Lung (tissue), 17 donors: ENCODE measurements at places on chromosomes 7 and 10. TPM values are rescaled to one million over a fixed set of nuclear protein-coding genes. Genes with fewer than 3 reads are reported as not detected.

DNA sequence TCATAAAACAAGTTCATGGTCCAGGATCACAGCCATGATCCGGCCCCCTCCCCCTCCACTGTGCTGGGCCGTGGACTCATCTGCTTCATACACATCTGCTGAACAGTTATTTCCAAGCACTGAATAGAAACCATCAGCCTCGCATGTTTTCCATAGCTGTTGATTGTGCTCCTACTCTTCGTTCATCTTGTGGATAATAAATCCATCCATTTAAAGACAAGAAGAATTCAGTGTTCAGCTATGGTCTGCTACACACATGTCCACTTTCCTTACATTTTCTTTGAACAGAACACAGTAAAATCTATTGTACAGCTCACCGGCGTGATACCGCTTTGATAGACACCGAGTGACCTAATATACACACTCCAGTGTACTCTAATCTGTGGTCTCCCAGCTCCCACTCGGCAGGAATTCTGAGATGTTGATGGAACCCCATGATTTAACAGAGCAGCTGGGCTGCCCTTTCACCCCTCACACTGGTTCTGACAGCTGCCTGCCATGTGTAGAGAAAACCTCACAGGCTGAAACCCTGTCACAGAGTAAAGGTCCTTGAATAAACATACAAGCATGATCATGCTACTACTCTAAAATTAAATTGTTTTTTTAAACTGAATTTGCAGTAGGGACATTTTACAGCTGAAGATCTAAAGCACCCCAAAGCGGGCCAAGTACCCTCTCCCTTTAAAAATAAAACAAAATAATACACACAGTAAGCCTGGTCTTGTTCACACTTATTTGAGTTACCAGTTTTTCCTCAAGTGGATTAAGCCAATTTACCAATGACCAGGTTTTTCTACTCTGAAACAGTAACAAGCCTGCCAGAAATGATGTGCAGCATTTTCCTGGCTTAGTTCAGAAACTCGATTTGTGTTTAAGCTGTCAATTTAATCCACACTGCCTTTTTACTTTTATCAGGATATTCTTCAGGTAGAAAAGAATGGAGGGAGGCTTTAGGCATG is 95.1 kb upstream of the FZD1 start:
- no peak overlapping the region for H3K4me3 ChIP-seq
- H3K36me3 ChIP-seq = no peaks in the 10 kb centered on the region
- no peaks in the 10 kb centered on the region for H3K27me3 ChIP-seq
- peaks cover 9% of the 10 kb centered on the region for H3K4me1 ChIP-seq
- peak; percentile 77 for DNase-seq
- no peak overlapping the region for H3K27ac ChIP-seq

GRCh38 chr10:119620241-119621077 is 23.7 kb upstream of the TIAL1 start:
- no peak overlapping the region for H3K4me3 ChIP-seq
- no peak for DNase-seq
- H3K36me3 ChIP-seq = no peaks in the 10 kb centered on the region
- no peaks in the 10 kb centered on the region for H3K4me1 ChIP-seq

OR2A7 gene
- total RNA-seq = 19.5 TPM

DNA sequence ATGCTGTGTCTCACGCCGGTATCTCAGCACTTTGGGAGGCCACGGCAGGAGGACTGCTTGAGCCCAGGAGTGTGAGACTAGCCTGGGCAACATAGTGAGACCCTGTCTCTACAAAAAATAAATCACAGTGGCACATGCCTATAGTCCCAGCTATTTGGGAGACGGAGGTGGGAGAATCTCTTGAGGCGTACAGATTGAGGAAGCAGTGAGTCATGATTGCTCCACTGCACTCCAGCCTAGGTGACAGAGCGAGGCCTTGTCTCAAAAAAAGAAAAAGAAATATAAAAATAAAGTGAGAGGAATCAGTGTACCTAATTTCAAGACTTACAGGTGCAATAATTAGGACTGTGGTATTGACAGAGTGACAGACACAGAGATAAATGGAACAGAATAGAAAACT is 23.9 kb downstream of the SLC25A40 start:
- no peaks in the 10 kb centered on the region for H3K4me1 ChIP-seq
- DNase-seq = no peak

DNA sequence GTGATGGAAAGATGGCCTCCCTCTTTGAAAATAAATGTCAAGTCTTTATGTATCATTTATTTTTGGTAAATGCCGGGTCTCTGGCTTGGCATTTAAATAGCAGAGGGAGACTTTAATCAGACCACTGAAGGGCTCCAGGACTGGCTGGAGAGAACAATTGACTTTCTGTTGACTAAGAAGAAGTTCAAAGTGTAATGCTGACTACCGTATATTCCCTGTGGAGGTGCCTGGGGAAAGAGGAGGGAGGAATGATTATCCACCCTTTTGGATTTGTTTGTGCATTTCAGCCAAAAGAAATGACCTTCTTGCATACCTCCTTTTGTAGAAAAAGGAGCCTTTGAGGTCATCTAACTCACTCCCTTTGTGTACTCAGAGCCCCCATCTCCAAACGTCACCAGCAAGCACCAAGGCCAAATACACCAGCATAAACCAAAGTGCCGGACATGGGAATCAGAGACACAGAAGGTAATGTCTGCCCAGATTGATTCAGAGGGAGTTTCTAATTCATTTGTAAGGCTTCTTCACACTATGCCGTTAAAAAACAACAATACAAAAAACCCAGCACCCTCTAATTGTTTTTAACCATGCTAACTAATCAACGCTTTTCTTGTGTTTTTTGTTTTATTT is 75.2 kb downstream of the PRLHR start:
- H3K36me3 ChIP-seq = no peaks in the 10 kb centered on the region
- H3K27me3 ChIP-seq = peaks cover 4% of the 10 kb centered on the region
- H3K27ac ChIP-seq = no peak overlapping the region
- no peak overlapping the region for H3K4me3 ChIP-seq
- DNase-seq = no peak

PON3 gene
- 25.5 TPM for total RNA-seq

FAM180A gene
- total RNA-seq = 2.1 TPM

GRCh38 chr10:112653215-112653614 is 206.2 kb downstream of the VTI1A start:
- no peaks in the 10 kb centered on the region for H3K36me3 ChIP-seq
- no peak for DNase-seq
- H3K4me1 ChIP-seq = no peaks in the 10 kb centered on the region
- H3K27ac ChIP-seq = no peak overlapping the region
- no peak overlapping the region for H3K4me3 ChIP-seq

DNA sequence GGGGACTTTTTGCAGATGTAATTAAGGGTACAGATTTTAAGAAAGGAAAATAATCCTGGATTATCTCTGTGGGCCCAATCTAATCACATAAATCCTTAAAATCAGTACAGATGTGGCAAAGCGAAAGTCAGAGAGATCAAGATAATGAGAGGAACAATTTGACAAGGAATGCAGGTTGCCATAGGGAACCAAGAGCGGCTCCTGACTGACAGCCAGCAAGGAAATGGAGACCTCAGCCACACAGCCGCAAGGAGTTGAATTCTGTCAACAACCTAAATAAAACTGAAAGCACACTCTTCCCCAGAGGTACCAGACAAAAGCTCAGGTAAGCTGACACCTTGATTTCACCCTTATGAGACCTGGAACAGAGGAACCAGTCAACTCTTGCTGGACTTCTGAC is 3.4 kb upstream of the PNPLA8 start:
- H3K4me1 ChIP-seq = peaks cover 3% of the 10 kb centered on the region
- DNase-seq = no peak
- H3K36me3 ChIP-seq = no peaks in the 10 kb centered on the region
- no peaks in the 10 kb centered on the region for H3K27me3 ChIP-seq

GRCh38 chr10:46318799-46319198 is 32.0 kb downstream of the ANTXRL start:
- H3K36me3 ChIP-seq = no peaks in the 10 kb centered on the region
- H3K27ac ChIP-seq = no peak overlapping the region

DNA sequence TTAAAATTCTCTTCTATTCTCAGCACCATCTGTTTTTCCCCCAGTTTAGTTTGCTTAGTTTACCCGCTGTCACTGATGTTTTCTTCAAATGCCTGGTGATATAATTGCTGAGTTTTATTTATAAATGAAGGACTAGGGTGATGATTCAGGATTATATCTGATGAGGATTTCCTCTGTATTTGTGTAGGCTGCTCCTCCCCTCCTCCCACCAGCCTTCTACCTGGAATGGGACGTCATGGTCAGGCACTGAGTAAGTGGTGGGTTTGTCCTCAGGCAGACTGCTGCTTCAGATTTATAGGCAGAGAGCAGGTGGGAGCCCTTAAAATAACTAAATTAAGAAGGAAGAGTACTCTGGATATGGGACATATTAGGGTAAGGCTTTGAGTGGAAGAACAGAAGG is 35.8 kb downstream of the PALS2 start:
- no peaks in the 10 kb centered on the region for H3K36me3 ChIP-seq
- H3K4me3 ChIP-seq = no peak overlapping the region
- H3K27ac ChIP-seq = no peak overlapping the region
- no peaks in the 10 kb centered on the region for H3K27me3 ChIP-seq

NYAP1 gene
- 0.52 TPM for total RNA-seq
